ENCODE measurements at places on chromosomes 1 and 21.

DNA sequence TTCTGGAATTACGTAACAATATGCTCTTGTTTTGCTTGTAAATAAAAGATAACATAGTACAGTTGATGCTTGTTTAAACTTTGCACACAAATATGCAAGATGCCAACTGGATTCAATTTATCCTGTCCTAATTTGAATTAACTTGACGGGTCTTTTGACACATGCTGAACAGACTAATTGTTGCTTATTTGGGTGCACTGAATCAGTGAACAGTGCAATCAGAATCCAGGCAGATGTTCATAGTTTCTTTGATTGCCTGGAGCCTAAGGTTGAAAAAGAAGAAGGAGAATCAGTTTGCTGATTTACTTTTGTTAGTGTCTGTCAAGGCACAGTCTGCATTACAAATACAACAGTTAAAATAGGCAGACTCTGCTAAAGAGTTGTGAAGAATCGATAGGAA is 307.9 kb downstream of the COL11A1 start:
- no peak for DNase-seq

GRCh38 chr1:154193821-154194220 is 1.9 kb upstream of the TPM3 start:
- DNase-seq: no peak

DNA sequence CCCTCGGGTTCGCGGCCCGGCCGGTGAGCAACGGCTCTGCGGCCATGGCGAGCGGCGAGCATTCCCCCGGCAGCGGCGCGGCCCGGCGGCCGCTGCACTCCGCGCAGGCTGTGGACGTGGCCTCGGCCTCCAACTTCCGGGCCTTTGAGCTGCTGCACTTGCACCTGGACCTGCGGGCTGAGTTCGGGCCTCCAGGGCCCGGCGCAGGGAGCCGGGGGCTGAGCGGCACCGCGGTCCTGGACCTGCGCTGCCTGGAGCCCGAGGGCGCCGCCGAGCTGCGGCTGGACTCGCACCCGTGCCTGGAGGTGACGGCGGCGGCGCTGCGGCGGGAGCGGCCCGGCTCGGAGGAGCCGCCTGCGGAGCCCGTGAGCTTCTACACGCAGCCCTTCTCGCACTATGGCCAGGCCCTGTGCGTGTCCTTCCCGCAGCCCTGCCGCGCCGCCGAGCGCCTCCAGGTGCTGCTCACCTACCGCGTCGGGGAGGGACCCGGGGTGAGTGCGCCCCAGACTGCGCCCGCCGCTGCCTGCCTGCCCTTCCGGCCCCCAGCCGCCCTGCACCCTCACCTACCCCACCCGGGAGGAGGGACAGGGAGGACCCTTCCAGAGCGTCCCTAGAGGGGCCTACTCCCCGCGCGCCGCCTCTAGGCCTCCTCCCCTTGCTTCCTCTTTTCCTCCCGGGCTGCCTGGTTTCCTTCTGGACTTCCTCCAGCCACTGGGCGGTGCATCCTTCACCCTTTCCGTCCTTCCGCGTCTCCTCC is at the start of gene RNPEP:
TSS of gene RNPEP (plus strand) at position 26 of the 757 bp plus-strand sequence. CDS start at position 45, 19 bp downstream.
- DNase-seq: peak; percentile 20

DNA sequence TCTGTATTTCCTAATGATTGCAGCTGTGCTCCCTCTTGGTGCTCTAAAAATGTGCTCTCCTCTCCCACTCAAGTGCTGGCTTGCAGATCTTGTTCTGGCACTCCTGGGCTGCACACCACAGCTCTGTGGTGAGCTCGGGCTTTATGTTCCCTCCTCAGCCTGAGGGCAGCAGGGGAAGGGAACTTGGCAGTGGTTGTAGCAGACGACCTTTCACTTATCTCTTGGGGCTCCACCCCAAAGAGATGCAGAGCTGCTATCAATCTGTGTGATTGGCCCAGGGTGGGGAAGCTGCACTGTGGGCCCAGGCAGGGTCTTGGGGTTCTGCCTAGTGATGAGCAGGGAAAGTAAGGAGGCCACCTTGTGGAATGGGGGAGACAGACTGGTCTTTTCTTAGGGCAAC is 143.5 kb upstream of the GORAB start:
- no peak for DNase-seq

- no peak for DNase-seq
Observed at GRCh38 chr1:54358503-54359168, 47.6 kb downstream of the SSBP3 start.

- no peak for DNase-seq
Observed at GRCh38 chr1:241677201-241677600, 25.1 kb downstream of the WDR64 start.

- no peak for DNase-seq
Observed at GRCh38 chr1:39435597-39435996, 55.8 kb upstream of the BMP8A start.

DNA sequence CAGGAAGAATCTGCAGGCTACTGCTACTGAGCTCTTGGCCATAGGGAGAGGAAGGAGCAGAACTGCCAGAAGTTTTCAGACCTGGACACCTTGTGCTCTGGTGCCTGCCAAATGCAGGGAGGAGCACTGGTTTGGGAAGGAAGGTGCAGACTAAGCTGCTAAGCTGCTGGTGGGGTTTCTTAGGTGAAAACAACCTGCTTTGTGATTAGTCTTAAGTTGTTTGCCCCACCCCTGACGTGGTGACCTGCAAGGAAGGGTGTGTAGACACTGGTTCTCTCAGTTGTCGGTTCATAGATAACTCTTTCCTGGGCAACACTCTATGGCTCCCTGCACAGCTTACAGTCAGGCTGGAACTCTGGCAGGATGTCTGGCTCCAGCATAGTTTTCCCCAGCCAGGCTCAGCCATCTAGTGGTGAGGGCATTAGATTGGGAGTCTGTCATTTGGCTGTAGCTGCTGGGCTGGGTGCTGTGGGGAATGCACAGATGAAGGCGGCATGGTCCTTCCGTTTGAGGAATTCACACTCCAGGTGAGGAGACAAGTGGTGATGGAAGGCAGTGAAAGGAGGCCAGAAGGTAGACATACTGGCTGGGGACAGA is 10.3 kb upstream of the S100A10 start:
- no peak for DNase-seq

- no peak for DNase-seq
Observed at GRCh38 chr1:180680558-180681144, 48.8 kb downstream of the XPR1 start.

DNA sequence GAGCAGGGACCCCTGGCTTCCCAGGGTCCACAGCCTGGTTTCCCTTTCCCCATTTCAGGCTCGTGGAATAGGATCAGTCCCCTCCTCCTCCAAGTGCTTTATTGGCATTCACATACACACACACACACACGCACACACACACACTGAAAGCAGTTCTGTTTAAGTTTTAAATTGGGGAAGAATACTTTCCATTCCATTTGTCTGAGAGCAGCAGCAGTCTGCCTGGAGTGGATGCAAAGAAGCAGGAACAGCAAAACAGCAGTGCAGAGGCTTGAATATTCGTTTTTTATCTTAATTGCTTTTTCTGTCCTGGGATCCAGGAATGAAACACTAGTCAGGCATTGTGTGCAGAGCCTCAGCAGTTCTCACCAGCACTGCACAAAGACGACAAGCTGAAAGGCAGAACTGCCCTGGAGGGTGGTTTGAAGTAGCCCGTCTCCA is 7.1 kb downstream of the CYB561D1 start:
- DNase-seq: no peak

- DNase-seq: no peak
Observed at GRCh38 chr1:70034403-70034802, 171.0 kb downstream of the LRRC40 start.

DNA sequence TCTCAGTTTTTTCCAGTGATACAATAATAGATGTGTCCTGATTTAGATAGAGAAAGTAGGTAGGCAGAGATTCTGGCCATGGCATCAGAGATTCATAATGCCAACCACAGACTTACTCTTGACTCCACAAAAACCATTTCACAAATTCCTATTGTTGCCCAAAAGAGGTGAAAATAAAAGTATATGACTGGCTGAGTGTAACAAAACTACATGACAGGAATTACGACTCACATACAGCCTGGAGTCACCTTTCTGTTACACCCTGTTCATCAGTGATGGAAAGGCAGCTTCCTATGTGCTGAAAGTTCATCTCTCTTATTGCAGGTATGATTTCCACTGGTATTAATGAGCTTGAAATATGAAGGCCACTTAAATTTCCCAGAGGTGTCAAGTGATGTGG is 72.3 kb downstream of the MPZL1 start:
- no peak for DNase-seq

DNA sequence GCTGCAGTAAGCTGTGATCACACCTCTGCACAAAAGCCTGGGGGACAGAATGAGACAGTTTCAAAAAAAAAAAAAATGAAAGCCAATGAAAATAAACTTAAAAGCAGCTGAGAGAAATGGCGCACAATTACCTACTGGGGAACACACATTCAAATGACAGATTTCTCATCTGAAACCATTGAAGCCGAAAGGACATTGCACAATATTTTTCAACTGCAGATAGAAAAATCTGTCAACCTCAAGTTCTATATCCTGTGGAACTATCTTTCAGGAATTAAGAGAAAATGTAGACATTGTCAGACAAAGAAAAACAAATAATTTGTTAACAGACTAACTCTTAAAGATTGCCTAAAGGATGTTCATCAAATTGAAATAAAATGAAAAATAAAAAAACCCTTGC is 442.8 kb downstream of the MATN1 start:
- no peak for DNase-seq

GRCh38 chr1:99594205-99594604 is 51.7 kb upstream of the PALMD start:
- DNase-seq: no peak

DNA sequence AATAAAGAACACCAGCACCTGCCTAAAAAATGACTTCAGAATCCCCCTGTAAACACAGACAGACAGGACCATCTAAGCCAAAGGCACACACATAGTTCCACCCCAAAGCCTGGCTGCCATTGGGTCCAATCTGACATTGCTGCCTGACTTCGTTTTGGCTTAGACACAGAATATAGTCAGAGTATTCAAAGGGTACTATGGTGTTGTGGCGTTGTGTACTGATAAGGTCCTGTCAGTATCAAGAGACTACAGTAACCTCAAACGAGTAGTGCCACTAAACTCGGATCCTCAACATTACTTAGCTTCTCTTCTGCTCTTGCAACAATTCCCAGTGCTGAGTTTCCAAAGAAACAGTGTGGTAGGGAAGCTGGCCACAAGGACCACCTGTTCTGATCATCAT is 169.3 kb upstream of the NR5A2 start:
- DNase-seq: no peak

GRCh38 chr1:151641229-151641628 is 29.4 kb downstream of the SNX27 start:
- DNase-seq: no peak

- no peak for DNase-seq
Observed at GRCh38 chr1:27398405-27399149, 6.2 kb downstream of the GPR3 start.

- no peak for DNase-seq
Observed at GRCh38 chr1:169550294-169550693, 36.0 kb downstream of the F5 start.

GRCh38 chr1:160129046-160129445 is 13.5 kb downstream of the ATP1A2 start:
- DNase-seq: no peak

- no peak for DNase-seq
Observed at GRCh38 chr1:245503548-245503947, 348.8 kb downstream of the KIF26B start.

DNA sequence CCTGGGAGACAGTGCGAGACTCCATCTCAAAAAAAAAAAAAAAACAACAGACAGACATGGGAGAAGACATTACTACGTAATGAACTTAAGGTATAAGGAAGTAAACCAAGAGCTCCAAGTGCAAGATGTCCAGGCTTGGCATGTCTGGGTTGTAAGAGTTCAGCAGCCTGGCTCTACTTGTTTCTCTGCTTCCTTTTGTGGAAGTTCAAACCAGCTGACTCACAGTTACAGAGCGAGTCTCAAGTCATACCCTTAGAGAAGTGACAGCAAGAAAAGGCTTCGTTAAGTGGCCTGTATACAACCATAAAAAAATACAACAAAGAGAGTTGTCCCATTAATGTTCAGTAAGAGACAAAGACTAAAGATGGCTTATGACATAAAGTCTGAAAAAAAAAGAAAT is 1.3 kb downstream of the RIT1 start:
- DNase-seq: no peak

DNA sequence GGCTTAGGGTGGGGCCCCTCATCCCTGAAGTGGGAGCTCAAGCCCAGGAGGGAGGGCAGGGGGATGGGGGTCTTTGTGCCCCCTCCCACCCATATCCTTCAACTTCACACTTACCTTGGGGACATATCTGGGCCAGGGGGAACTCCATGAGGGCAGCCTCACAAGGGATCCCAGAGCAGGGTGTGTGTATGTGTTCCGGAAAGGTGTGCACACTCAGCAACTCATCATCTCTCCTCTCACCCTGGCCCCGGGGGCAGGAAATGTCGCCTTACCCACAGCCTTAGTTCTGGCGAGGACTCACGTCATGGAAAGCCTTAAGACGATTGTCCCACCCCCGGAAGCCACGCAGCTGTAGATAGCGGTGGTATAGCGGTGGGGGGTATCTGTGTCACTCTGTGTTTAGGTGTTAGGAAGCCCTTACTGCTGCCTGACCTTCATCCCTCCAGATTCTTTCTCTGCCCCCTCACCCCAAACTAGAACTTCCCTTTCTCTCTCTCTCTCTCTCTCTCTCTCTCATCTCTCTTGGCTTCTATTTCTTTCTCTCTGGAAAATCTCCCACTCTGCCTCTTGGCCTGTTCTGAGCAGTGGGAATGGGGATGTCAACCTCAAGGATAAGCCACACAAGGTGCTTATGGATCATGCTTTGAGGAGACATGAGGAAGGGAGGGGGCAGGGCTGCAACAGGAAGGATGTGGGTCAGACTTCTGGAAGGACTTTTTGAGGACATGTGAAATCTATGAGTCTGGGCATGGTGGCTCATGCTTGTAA is at the start of gene SH2D2A:
TSS of gene SH2D2A (minus strand) at position 288 of the 768 bp plus-strand sequence. CDS start at position 148, 140 bp downstream.
- DNase-seq: peak; percentile 91

DNA sequence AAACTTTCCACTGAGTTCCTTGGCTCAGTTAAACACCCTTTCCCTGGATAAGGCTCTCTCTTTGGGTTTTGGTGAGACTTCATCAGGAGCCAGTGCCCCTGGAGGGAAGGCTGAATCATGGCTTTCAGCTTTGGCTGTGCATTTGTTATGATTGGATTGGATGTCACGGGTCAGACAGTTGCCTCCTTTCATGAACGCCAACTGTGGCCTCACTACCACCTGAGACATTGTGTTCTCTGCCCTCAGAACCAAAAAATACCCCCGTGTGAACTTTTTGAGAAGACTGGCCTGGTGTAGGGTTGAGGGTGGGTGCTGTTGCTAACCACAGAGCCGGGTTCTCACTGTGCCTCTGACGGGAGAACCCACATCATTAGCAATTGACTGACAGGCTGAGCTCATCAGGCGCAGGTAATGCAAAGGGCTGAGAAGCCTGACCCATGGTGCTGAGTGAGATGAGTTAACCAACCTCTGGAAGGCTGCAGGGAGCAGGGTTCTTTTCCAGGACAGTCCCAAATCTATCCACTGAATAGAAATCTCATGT is 65.6 kb downstream of the HHAT start:
- no peak for DNase-seq

DNA sequence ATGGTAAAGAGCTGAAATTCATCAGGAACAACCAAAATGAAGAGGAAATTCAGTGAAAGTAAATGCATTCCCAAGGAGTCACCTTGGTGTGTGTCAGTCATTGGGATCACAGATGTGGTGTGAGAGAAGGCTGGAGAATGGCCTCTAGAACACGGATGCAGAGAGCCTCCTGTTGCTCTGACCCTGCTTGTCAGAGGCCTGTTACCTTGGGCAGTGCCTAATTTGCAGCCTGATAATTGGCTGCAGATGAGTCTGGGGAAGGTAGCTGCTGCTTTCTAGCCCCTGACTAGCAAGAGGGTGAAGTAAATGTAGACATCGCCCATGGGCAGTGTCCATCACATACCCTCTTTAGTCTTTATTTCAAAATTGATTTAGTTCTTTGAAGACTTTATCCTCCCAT is 3.3 kb downstream of the GCSAML start:
- DNase-seq: no peak

- DNase-seq: no peak
Observed at GRCh38 chr1:152667648-152668047, 4.5 kb downstream of the LCE2D start.

Measured in activated CD4-positive, alpha-beta T cell treated with anti-CD3 and anti-CD28 coated beads for 24 hours (primary cell).